Osteoblast (primary cell): ENCODE measurements at places on chromosomes 1 and 21. TPM values are rescaled to one million over a fixed set of nuclear protein-coding genes. Genes with fewer than 3 reads are reported as not detected.

C1QC gene
- 2.2 TPM in 1 of 2 replicates, not detected in the other for total RNA-seq

LRRC71 gene
- 0.36 and 0.59 TPM in 2 replicates for total RNA-seq

DNA sequence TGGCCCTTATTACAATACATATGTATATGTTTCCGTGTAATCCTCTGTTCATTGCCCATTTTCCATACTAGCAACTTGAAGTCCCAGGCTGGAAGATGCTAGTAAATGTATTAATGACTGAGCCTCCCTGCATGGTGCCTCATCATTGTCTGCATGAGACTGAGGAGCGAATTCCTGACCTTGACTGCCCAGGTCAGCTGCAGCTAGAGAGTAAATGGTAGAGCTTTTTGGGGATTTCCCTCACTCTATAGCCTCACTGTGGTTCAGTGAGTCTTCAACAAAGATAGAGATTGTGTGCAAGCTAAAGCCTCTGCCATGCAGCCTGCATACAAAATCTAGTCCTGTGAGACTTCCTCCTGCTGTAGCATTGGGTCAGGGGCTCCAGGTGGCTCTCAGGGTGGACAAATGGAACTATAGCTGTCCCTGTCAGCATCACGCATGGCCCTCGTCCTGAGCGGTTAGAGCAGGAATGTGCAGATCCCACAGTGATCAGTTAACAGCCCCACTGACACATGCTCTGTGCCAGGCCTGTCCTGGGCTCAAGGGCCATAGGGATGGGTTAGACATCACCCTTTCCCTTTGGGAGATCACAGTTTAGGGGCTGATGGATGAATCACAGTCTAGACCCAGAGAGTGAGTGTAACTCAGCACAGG, 741.7 kb downstream of the MATN1 start:
- DNase-seq: no peak

- no peak for DNase-seq
These were observed 24.6 kb downstream of the C2CD2 start for GRCh38 chr21:41929248-41929647.

DNA sequence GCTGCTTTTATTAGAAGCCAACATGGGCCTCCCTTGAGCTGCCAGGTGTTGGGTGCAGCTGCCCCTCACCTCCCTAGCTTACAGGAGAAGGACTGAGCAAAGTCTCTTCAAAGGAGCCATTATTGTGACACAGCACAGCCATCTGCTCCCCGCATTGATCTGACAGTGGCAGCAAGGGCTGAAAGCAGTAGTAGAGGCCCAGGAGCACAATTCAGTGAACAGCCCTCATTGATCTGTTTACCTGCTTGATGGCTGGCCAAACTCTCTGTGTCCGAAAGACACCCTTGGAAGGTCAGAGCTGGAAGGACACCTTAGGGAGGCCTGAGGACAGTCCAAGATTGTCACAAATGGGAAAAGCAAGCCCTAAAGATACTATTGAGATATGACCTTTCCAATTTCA, 14.5 kb downstream of the HMGB4 start:
- no peak for DNase-seq
